ENCODE measurements at places on chromosomes 1 and 21.

GRCh38 chr1:218444588-218444987 lies 99.5 kb downstream of the TGFB2 start:
- no peak for DNase-seq

DNA sequence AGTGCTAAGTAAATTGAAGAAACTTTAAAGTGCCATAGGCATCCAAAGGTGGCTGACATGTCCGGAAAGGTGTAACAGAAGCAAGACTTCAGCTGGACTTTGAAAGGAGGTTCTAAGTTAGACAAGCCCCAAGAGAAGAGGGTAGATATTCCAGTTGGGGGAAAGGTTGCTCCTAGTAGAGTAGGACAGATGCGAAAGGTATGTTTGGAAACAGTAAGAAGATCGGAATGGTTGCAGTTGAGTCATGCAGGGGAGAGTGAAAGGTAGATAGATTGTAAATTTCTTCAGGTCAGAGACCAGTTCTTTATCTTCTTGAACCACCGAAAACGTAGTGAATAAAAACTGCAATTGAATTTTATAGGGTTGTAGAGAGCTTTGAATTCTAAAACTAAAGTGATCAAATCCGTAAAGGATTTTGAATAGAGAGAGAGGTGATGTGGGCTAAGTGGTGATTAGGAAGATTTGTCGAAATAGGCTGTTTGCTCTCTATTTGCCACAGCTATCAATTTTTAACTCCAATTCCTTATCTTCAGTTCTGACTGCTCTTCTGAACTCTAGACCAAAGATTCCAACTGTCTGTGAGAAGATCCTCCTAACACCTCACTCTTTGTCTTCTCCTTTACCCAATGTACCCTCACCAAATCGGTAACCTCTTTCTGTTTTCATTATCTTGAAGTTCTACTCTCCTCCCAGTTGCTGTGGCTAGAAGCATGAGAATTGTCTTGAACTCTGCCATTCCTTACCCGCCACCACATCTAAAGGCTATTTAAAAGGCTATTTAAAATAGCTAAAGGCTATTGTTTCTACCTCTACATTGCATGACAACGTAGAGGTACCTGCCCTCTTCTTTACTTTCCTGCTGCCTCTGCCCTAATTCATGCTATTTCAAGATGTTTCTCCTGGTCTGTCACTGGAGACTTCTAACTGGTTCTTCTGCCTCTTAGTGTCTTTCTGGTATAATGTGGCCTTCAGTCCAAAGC lies 16.7 kb downstream of the MACF1 start:
- no peak for DNase-seq

- peak; percentile 59 for DNase-seq
These were observed 182.9 kb upstream of the KCND3 start for GRCh38 chr1:112172294-112172882.

- DNase-seq: no peak
These were observed 1.1 kb downstream of the CGN start for GRCh38 chr1:151512326-151512725.

- DNase-seq: no peak
These were observed 18.2 kb upstream of the MSTO1 start for GRCh38 chr1:155591770-155592169.

- DNase-seq: no peak
These were observed 45.4 kb upstream of the USP1 start for GRCh38 chr1:62391369-62391971.

- DNase-seq: no peak
These were observed 28.9 kb downstream of the ECHDC2 start for GRCh38 chr1:52892424-52893215.

- DNase-seq: no peak
These were observed 15.7 kb downstream of the PTAFR start for GRCh38 chr1:28160782-28161266.

- no peak for DNase-seq
These were observed 192.8 kb upstream of the NR5A2 start for GRCh38 chr1:199834711-199835110.

- DNase-seq: peak; percentile 70
These were observed 61.0 kb downstream of the WDR4 start for GRCh38 chr21:42818328-42818749.

DNA sequence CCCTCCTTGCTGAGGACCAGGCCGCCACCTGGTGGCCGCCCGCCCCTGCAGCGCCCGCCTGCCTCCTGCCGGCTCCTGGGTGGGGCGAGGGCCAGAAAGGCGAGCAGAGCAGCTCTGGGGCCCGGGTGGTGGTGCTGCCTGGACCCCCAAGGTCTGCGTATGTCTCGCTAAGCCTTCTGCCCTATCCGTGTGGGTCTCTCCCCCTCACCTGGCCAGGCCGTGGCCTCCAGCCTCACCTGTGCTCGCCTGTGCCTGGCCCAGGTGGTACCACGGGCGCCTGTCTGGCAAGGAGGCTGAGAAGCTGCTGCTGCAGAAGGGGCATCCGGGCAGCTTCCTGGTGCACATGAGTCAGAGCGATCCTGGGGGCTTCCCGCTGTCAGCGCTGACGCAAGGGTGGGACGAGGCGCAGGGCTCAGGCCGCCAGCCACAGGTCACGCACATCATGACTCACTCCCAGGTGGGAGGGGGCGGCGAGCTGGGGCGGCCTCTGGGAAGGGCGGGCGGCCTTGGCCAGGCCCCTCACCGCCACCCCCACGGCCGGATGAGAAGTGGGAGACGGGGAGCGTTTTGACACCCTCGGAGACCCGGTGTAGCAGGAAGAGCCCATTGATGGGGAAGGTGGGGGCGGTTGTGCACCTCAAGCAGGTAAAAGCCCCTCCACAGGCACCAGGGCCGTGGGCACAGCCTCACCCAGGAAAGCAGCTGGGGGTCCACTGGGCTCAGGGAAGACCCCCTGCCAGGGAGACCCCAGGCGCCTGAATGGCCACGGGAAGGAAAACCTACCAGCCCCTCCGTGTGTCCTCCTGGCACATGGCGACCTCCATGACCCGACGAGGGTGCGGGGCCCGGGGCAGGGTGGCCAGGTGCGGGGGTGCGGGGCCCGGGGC lies 9.9 kb downstream of the RNF223 start:
- DNase-seq: peak; percentile 70

GRCh38 chr1:112060261-112060660 lies 70.8 kb upstream of the KCND3 start:
- no peak for DNase-seq

DNA sequence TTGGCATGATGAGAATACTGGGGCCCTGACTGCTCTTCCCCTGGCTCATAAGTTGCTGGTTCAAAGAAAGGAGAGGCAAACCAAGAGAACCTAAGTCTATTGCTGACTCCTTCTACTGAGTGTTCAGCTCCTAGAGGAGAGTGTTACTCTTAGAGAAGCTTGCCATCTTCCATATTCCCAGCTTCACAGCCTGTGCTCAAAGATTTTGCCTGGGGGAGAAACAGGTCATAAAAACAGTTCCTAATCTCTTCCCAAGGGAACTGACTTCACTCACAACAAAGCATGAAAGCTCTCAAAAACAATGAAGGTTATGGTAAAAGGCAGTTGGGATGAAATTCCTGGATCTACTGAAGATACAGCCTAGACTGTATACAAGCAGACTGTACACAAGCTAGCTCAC lies 37.1 kb downstream of the LRRC40 start:
- DNase-seq: no peak

DNA sequence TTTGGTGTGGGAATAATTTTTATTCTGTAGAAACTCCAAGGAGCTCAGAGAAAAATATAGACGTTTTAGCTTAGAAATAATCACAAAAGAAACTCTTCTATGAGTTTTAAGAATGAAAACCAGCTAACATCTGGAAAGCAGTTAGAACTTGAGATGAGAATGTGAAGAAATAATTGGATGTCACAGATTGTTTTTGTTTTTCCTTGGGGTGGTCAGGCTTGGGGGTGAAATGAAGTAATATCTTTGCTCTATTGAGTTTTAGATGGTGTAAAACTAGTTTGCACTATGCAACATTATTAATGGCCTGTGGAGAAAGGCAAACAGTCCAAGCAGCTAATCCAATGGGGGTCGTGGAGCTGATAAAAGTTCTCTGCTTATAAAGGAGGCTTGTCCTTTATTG lies 101.2 kb downstream of the FMN2 start:
- no peak for DNase-seq

DNA sequence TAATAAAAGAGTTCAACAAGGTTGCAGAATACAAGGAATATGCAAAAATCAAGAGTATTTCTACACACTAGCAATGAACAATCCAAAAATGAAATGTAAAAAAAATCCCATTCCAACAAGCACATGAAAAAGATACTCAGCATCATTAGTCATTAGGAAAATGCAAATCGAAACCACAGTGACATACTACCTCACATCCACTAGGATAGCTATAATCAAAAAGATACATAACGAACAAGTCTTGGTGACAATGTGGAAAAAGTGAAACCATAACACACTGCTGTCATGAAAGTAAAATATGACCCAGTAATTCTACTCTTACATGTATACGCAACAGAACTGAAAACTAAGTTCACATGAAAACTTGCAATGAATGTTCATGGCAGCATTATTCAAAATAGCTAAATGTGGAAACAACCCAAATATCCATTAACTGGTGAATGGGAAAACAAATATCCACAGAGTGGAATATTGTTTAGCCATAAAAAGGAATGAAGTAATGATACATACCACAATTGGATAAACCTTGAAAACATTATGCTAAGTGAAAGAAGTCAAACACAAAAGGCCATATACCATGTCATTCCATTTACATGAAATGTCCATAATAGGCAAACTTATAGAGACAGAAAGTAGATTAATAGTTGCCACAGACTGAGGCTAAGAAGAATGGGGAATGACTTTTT lies 34.3 kb downstream of the PIK3R3 start:
- DNase-seq: no peak

DNA sequence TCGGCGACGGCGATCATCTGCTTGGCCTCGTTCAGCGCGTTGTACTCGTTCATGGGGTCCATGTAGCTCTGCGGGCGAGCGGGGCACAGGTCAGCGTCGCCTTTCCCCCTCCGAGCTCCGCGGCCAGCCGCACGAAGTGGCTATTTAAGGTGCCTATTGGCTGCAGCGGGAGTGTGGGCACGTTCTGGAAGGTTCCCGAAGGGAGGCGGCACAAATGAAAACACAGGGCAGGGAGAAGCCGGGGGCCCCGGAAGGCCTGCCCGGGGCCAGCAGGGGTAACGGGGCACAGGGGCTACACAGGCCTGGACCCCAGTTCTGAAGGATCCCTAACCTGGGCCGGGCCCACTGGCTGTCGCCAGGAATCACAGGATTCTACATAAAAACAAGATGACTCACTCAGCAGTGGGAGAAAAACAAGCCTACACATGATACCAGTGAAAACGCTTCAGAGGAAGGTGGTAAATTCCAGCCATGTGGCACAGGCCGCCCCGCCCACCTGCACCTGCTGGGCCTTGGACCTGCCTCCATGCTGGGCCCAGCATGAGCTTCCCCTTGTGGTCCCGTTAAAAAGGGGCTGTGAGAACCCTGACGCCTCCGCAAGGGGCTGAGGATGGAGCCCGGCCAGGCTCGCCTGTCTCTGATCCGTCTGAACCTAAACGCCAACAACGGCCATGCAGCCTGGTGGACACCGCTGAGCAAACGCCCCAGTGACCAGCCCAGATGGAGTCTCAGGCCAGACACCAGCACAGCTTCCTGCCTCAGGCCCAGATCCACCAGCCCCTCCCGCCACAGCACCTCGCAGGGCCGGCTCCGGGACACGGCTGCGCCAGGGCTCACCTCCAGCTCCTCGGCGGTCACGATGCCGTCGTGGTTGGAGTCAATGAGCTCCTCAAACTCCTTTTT lies 3.9 kb upstream of the TNFRSF4 start:
- DNase-seq: no peak

- no peak for DNase-seq
These were observed 2.1 kb downstream of the FHAD1 start for GRCh38 chr1:15249081-15249480.

Measured in left lobe of liver (tissue), 2 donors.